ENCODE measurements at places on chromosomes 3 and 15.

DNA sequence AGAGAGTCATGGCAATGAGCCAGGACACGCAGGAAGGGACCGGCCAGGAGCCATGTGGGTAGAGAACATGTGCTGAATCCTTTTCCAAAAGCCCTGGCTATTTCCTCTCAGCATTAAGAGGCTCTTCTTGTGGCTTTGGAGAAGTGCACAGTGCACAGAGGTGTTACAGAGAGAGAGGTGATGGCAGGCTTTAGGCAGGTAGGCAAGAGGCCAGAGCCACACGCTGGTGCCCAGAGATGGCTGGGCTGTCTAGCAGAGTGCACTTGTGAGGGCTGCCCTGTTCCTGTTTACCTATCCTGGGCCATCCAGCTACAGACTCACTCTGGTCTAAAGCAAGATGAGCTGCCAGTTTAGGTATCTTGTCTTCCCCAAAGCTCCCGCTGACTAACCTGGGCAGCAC lies 402.6 kb downstream of the OCA2 start:
- no peak for DNase-seq

DNA sequence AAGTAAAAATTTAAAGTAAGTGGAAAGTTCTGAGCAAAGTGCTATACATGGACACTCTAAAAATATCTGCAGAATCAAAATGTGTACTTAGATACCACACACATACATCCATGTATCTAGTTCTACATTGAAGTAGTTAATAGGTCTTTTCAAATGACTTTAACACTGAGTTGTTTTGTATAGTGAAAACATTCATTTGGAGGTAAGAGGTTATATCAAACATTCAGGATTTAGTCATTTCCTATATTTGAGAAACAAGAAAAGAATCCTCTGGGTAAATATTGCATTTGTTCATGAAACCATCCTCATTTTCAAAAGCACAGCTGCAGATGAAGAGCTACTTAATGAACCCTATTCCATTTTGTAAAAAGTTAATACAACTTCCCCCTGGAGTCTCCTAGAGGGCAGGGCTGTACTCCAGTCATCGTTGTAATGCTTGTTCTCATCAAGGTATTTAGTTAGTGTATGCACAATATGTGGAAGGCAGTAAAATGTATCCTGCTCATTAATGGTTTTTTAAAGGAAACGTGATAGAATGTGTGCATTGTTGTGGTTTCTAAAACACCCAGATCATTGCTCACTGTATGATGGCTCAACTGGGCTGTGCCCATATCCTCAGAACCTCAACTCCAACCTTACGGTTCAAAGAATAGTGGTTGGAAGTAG lies 26.2 kb downstream of the ARPP21 start:
- DNase-seq = peak; percentile 19

- no peak for DNase-seq
These were observed 112.8 kb downstream of the NSUN3 start for GRCh38 chr3:94175677-94176076.

DNA sequence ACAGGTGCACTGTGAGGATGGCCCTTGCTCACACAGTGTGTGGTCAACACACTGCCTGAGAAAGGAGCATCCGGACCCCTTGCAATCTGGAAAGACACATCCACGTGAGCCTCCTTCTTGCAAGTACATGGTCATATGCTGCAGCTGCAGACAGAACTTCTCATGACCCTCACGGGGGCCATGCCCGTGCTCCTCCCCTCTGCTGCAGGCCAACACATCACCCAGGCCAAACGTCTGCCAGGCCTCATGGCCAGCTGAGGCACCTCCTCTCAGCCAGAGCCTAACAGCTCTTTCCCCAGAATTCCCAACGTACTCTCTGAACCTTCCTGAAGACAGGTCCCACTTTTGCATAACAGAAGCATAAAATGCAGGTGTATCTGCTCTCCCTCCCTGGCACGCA lies 25.3 kb downstream of the SLC41A3 start:
- no peak for DNase-seq

DNA sequence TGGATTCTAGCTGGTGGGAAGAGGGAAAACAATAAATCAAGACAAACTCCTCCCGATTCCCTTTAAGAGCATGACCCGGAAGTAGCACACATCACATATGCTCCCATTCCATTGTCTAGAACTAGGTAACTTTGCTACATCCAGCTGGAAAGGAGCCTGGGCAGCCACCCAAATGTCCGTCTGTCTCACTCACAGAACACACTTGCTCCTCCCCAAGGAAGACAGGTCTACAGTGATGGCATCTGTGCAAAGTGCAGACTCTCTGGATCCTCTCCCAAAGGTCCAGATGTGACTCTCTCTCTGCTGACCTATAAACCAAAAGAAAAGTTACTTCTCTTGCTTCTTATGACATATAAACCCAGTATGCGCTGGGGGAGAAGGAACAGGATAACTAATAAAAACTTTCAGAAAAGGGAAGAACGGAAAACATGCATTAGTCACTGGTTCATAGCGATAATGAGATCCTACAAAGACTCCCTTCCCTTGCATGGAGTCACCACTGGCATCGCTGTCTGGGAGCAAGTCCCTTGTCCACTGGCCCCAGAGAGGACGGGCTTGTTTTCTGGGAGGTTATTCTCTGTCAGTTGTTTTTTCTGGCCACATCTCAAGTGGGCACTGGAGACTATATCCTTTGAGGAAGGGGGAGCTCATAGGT lies 29.8 kb upstream of the EPHB3 start:
- no peak for DNase-seq

DNA sequence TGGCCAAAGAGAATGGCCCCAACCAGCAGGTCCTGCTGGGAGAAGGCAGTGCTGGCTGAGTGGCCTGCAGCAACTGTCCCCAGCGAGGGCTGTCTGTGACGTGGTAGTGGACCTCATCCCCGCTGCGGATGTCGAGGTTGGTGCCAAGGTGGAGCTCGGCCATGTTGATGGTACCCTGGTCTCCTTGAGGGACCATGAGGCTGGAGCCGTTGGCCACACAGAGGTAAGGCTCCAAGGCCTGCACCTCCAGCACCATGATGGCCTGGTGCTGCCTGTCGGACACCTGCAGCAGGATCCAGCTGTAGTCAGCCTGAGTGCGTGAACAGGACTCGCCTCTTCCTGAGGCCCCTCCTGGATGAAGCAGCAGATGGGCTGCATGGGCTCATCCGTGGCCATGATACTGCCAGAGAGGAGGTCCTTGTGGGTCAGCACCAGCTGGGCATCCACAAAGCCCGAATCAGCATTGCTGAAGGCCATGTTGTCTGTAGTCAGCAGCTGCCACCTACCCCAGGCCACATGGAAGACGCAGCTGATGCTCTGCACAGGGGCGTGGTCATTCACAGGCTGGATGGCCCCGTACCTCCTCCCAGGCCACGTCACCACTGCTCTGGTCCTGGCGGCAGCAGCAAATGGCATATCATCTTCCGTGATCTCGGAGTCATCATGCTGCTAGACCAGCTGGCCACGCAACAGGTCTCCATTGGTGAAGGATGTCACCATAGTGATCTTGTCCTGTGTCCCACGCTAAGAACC lies 167.5 kb downstream of the GOLGA6L4 start:
- no peak for DNase-seq

DNA sequence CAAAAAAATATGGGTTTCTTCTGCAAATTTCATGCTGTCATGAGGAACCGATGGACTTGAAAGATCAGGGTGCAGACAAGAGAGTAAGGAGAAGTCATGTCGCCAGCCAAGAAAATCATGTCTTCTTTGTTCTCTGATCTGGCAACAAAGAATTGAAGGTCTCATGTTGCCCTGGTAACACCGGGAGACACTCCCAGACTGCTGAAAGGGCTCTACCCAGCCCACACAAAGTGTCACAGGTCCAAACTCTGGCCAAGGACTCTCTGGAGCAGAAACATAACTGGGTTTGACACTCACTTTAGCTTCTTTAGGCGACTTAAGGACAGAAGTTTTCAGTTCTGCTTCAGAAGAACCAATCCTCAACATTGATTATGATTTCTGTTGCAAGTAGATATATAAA lies 42.9 kb downstream of the SIDT1 start:
- DNase-seq = no peak

GRCh38 chr3:46378426-46378942 lies 7.7 kb downstream of the CCR5 start:
- DNase-seq = peak; percentile 73

- DNase-seq = peak; percentile 64
These were observed 47.3 kb downstream of the EIF3J start for GRCh38 chr15:44584162-44584749.

DNA sequence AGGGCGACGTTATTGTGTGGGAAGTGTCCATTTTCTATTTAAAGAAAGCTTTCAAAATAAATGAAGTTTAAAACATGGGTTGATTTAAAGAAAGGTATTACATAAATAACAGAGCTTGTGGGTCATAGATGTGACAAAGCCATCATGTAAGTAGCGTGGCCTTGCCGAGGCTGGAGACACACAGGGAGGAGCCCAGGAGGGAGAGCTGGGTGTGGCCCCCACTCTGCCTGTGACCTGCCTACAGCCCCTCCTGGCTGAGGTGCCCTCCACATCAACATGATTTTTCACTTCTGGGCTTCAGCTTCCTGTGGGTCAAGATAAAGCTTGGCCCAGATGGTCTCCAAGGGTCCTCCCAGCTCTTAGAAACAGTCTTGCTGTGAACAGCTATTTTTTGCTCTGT lies 12.5 kb upstream of the MGLL start:
- DNase-seq = no peak

DNA sequence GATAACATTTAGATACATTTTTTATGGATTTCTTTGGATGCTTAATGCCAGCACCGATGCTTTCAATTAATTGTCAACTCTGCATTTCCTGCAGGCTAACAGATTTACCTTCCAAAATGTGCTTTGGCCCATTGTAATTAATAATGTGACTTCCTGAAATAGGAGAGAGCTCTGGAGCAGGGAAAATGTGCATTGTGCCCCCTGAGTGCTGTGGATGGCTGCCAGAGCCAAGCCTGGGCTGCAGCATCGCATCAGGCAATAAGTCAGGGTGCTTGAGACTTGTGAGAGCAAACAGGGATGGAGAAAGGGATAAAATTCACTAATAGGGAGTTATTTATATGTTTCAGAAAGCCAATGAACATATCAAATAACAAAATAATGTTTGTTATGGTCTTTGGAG lies 133.8 kb downstream of the MOBP start:
- no peak for DNase-seq

GRCh38 chr3:102037209-102037608 lies 187.9 kb downstream of the NFKBIZ start:
- no peak for DNase-seq

GRCh38 chr3:143495527-143495926 lies 352.7 kb downstream of the SLC9A9 start:
- DNase-seq = no peak

DNA sequence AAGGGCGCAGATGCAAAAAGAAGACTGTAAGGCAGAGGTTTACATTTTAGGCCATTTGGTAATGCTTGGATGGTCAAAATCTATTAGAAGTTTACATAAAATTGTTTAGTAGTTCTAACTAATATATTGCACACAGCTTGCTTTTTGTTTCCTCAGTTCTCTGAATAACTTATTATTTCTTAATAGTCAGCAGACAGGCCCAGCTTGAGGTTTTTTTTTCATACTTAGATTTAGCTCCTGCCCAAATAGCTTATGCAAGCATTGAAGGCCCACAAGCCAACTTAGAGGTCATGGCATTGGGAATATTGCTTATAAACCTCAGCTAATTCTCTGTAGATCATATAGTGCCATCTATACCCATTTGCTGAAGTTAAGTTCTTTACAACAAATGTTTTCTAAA lies 172.5 kb downstream of the RAP2B start:
- DNase-seq = no peak

- DNase-seq = no peak
These were observed 21.0 kb downstream of the CHST2 start for GRCh38 chr3:143140550-143140949.

DNA sequence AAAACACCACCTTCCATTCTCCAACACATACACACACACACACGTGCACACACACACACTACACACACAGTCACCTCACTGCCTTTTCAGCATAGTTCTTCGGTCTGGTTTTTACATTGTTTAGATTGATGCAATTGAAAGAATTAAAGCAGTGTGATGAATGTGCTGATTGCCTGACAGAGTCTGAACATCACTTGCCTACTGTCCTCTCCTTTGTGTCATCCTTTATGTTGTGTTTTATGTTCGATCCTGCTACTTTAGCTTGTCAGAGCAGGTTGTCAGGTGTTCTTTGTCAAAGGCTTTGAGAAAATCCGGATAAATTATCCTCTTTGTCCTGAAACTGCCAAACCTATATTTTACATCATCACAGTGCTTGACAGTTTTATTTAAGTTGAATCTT lies 80.4 kb downstream of the IQCH start:
- no peak for DNase-seq

DNA sequence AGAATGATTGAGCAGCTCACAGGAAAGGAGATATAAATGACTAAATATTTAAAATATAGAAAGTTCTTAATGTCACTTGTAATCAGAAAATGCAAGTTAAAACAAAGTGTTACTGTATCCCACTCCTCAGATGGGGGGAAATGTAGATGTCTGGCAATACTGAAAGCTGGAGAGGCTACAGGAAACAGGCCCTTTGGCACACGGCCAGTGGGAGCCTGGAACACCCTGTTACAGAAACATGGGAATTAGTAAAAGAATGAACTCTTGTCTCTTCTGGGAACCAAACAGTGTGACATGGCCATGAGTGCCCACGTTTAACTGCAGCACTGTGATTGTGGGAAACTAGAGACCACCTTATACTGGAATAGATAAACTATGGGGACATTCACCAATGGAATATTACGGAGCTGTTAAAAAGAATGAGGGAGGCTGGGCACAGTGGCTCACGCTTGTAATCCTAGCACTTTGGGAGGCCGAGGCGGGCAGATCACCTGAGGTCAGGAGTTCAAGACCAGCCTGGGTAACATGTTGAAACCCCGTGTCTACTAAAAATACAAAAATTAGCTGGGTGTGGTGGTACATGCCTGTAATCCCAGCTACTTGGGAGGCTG lies 50.2 kb downstream of the CDCP1 start:
- DNase-seq = no peak

GRCh38 chr3:30655187-30655812 lies 48.9 kb downstream of the TGFBR2 start:
- DNase-seq = peak; percentile 57

- DNase-seq = no peak
These were observed 277 bp upstream of the DALRD3 start for GRCh38 chr3:49018707-49019006.

- DNase-seq = no peak
These were observed 43.8 kb downstream of the ZNF710 start for GRCh38 chr15:90044916-90045371.

GRCh38 chr15:84734794-84735479 lies 13.5 kb upstream of the ZNF592 start:
- peak; percentile 95 for DNase-seq
